ENCODE measurements at places on chromosomes 7 and 10. TPM values are rescaled to one million over a fixed set of nuclear protein-coding genes. Genes with fewer than 3 reads are reported as not detected.

The GJD4 gene
- not detected for total RNA-seq

The ELN gene
- not detected for total RNA-seq

The OR2A12 gene
- not detected for total RNA-seq

The NEBL gene
- total RNA-seq: not detected

The RNF32 gene
- 1.7 TPM for total RNA-seq

The SLC16A9 gene
- total RNA-seq: 0.18 TPM

The TMEM196 gene
- not detected for total RNA-seq

The HSPA12A gene
- total RNA-seq: 0.37 TPM

The TLX1 gene
- total RNA-seq: not detected

The MEST gene
- 4.6 TPM for total RNA-seq

The ARMH3 gene
- 27.2 TPM for total RNA-seq

The LRRD1 gene
- 0.22 TPM for total RNA-seq

The CPN1 gene
- total RNA-seq: not detected

The SPDYE1 gene
- 0.18 TPM for total RNA-seq

The ARHGAP22 gene
- total RNA-seq: 1.4 TPM

The SCIN gene
- 0.15 TPM for total RNA-seq

The TMEM229A gene
- not detected for total RNA-seq

The ITGA8 gene
- not detected for total RNA-seq

The ZRANB1 gene
- total RNA-seq: 19.4 TPM

The AP1S1 gene
- 11.7 TPM for total RNA-seq

The OR6B1 gene
- total RNA-seq: not detected

The AKR1C2 gene
- not detected for total RNA-seq

The CALHM3 gene
- total RNA-seq: not detected

The FAM237B gene
- not detected for total RNA-seq

The OR2A1 gene
- total RNA-seq: not detected

The FAM131B gene
- 0.23 TPM for total RNA-seq

The CPXM2 gene
- total RNA-seq: not detected

The CFAP46 gene
- not detected for total RNA-seq

The FGF8 gene
- total RNA-seq: not detected

The GCK gene
- 0.45 TPM for total RNA-seq

The PIK3AP1 gene
- total RNA-seq: 1.9 TPM

The KDM7A gene
- total RNA-seq: 35.1 TPM

The OR13A1 gene
- 0.10 TPM for total RNA-seq

The GPER1 gene
- total RNA-seq: not detected

The HYAL4 gene
- total RNA-seq: not detected

The SOSTDC1 gene
- total RNA-seq: not detected

The ITPRID1 gene
- total RNA-seq: not detected

The MGMT gene
- total RNA-seq: 14.6 TPM

The ANXA8 gene
- not detected for total RNA-seq

The CUL2 gene
- 36.9 TPM for total RNA-seq

The SLC26A5 gene
- total RNA-seq: not detected

The ASAH2B gene
- total RNA-seq: 1.3 TPM

The LIPA gene
- total RNA-seq: 24.7 TPM

The PITX3 gene
- not detected for total RNA-seq

The HDAC9 gene
- total RNA-seq: 4.9 TPM

All from T-helper 17 cell (primary cell).